ENCODE measurements at places on chromosomes 13 and 19. TPM values are rescaled to one million over a fixed set of nuclear protein-coding genes. Genes with fewer than 3 reads are reported as not detected.

GRCh38 chr13:98858191-98858590 is 105.7 kb upstream of the SLC15A1 start:
- no peak for DNase-seq

- DNase-seq, result no peak
These were observed 1.1 kb downstream of the PDE4A start for GRCh38 chr19:10421240-10422045.

- DNase-seq, result no peak
These were observed 112.6 kb downstream of the KCTD12 start for GRCh38 chr13:76773448-76774094.

DNA sequence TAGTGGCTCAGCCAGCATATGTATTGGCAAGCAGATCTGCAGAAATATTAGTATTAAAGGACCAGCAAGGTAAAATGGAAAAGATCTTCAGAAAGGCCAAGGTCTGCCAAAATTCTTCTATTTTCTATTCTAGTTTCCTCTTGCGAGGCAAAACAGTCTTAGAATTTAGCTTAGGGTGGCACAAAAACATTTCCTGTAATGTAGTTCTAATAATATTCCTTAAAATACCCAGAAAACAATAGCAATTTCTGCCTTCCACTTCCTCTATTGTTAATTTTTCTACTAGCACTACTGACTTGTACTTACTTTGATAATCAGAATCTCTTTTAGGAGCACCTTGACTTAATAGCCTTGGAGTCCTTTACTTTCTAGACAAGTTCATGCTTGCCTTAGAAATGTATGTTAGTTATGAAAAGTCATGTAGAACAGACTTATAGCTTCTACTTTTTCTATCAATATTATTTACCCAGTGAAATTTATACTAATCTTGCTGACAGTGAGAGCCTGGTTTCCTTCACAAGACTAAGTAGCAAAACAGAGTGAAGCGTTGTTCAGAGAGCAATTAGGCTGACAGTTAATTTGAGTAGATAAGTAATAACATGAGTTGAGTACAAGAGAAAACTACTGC is 23.9 kb upstream of the LPAR6 start:
- DNase-seq, result no peak

DNA sequence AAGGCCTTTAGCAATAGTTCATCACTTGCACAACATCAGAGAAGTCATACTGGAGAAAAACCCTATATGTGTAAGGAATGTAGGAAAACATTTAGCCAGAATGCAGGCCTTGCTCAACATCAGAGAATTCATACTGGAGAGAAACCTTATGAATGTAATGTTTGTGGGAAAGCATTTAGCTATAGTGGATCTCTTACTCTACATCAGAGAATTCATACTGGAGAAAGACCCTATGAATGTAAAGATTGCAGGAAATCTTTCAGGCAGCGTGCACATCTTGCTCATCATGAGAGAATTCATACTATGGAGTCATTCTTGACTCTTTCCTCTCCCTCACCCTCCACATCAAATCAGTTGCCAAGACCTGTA is 19.8 kb downstream of the ZNF583 start:
- DNase-seq, result peak; percentile 4

DNA sequence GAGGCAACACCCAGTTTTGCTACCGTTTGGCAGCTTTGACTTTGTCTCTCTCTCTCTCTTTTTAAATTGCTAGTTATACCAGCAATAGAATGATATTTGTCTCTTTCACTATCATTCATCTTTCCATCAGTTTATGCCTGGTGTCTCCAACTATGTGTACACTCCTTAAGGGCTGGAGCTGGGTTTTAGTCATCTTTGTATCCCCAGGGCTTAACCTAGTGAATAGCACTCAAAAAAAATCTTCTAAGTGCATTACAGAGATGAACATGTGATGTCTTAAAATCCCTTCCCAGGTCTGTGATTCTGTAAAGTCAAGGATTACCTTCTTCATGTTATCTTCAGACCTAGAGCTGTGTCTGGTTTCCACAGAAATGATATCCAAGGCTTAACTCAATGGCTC is 7.8 kb upstream of the UBL3 start:
- DNase-seq, result no peak

DNA sequence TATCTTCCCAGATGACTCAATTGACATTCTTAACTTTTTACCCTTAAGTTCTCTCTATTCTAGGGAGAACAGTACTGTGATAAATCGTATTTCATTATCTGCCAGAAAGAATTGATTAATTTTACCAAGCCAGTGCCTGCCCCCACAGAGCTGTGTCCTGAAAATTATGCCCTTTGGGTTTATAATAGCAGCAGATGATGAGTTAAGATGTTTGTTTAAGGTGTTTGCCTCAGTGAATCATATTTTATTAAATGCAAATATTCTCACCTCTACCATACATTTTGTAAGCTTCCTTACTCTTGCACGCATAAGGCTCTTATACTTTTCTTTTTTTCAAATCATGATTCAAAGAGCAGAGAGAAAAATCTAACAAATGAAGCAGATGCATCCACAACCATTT is 318.6 kb downstream of the DCT start:
- DNase-seq, result no peak

GRCh38 chr19:46674416-46675178 is 13.6 kb upstream of the DACT3 start:
- DNase-seq, result no peak

- DNase-seq, result no peak
These were observed 1759.9 kb upstream of the PCDH20 start for GRCh38 chr13:63175536-63175935.

DNA sequence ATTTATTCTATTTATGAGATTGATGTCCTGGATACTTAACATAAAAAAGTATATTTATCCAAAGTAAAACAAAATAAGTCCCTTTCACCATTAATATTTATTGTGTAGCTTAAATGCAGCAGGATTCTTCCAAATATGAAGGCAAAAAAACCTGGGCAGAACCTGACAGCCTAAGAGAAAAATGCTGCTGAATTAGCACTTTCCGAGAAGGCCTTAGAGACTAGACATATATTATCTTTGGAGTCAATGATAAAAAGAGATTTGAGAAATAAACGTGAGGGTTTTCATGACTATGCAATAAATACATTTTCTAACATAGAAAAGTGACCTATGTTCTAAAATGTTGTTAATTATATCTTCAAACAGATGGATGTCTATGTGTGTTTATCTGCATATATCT is 566.9 kb downstream of the PCDH9 start:
- DNase-seq, result no peak

DNA sequence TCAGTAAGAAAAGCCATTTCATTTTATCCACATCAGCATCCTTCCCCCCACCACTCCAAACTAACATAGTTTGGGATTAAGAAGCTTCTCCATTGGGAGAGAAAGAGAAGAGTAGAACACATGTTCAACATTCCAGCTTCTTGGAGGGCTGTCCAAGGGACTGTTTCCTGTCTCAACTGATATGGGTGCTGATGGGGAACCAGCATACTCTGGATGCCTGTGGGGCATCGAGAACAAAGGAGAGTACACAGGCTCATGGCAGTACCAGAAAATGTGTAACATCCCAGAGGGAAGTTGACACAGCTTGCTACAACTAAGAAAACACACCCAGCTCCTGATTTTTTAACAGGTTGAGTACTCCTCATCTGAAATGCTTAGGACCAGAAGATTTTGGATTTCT is 24.7 kb downstream of the SUCLA2 start:
- no peak for DNase-seq

TLE2 gene
- polyA plus RNA-seq, result 1.8 TPM

OR7A17 gene
- polyA plus RNA-seq, result not detected

WDR88 gene
- not detected for polyA plus RNA-seq

KCNK6 gene
- 4.0 TPM for polyA plus RNA-seq

B3GNT8 gene
- polyA plus RNA-seq, result 0.54 TPM

LILRB1 gene
- polyA plus RNA-seq, result not detected

PLVAP gene
- polyA plus RNA-seq, result not detected

MYO9B gene
- polyA plus RNA-seq, result 32.5 TPM

All from fibroblast of lung (primary cell).